Smooth muscle cell of the pulmonary artery (primary cell): ENCODE measurements at places on chromosomes 16 and 17. TPM values are rescaled to one million over a fixed set of nuclear protein-coding genes. Genes with fewer than 3 reads are reported as not detected.

The TOB1 gene
- total RNA-seq: 15.4 and 19.0 TPM in 2 replicates

The MYH1 gene
- total RNA-seq: not detected in 2 replicates

The KRTAP9-4 gene
- not detected in 2 replicates for total RNA-seq

The KLHL10 gene
- total RNA-seq: 0.20 and 0.26 TPM in 2 replicates

The SNN gene
- total RNA-seq: 16.2 and 16.8 TPM in 2 replicates

The KIF19 gene
- total RNA-seq: not detected in 2 replicates

The CHD9NB gene
- 2.7 and 4.4 TPM in 2 replicates for total RNA-seq

The TBC1D3C gene
- total RNA-seq: 0.39 TPM in 1 of 2 replicates, not detected in the other

The KRT15 gene
- 0.13 and 2.8 TPM in 2 replicates for total RNA-seq

The CIITA gene
- total RNA-seq: 0.10 and 1.1 TPM in 2 replicates

The PRAC2 gene
- not detected in 2 replicates for total RNA-seq
